NCI-H2029 treated with DMSO at 0.1 percent for 48 hours (cell line): ENCODE measurements at places on chromosomes 2 and 18.

- no peak for DNase-seq
Measured at GRCh38 chr2:201942531-201942930, 91.1 kb upstream of the FZD7 start.

DNA sequence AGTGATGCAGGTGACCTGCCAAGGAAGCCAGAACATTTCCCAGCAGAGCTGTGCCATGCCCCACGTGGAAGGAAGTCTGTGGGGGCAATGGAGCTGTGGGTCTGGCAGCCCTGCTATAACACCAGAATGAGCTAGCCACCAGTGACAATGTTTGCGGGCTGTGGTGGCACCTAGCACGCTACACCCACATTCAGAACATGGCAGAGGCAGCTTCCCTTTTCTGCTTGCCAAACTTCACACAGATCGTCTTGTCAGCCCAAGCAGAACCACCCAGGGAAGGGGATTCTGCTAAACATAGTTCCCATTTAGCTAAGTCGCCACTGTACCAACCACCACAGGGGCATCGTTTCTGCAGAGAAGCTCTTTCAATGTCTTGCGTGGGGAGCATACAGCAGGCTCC is 27.0 kb upstream of the CCDC93 start:
- no peak for DNase-seq

DNA sequence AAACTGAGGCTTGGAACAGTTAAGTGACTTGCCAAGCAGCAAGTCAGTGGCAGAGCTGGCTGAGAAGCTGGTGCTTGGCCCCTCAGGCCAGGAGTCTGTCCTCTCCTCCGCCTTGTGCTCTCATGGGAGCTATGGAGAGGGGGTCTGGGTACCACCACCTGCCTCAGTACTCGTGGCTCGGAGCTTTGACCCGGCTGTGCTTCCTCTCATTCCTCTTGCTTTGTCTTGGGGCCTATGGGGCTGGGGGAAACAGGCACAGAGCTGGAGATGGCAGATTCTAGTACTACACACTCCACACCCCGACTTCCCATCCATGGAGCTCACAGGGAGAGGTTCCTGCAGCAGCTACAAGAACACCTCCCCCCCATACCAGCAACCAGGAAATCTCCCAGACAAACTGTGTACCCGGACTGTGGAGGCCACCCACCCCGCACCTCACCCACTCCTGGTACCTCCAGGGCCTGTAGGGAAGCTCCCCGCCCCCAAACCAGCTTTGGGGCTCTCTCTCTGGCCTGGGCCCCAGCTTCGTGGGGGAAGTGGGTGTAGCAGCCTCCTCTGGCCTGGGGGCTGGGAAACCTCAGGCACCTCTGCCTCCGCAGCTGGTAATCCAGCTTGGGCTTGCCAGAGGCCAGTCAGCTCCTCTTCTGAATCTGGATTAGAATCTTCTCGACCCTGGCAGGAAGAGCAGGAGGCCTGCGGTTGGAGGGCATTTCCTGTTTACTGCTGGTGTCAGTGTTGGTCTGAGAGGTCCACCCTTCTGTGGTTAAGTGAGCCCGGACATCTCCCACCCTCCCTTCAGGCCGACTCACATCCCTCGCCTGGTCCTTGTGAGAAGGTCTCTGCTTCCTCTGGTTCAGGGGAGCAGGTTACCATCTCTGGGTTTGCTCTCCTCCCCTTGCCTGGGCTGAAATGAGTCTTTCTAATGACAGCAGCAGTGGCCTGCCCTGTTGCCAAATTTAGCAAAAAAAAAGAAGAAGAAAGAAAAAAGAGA is 22.3 kb upstream of the RHOB start:
- no peak for DNase-seq

GRCh38 chr2:201233812-201234662 is 26.3 kb upstream of the CASP8 start:
- DNase-seq, result no peak

GRCh38 chr2:157821519-157822131 is 54.5 kb downstream of the ACVR1 start:
- DNase-seq, result no peak

- DNase-seq, result no peak
Measured at GRCh38 chr18:47990981-47991380, 60.5 kb upstream of the SMAD2 start.

GRCh38 chr2:54015798-54016699 is 45.3 kb upstream of the PSME4 start:
- DNase-seq, result no peak

- no peak for DNase-seq
Measured at GRCh38 chr18:33700513-33700976, 122.5 kb downstream of the ASXL3 start.
